Daoy (cell line): ENCODE measurements at places on chromosomes 1 and 21.
A peak's percentile ranks its signal among the peaks of the same experiment; 100 is the strongest.

DNA sequence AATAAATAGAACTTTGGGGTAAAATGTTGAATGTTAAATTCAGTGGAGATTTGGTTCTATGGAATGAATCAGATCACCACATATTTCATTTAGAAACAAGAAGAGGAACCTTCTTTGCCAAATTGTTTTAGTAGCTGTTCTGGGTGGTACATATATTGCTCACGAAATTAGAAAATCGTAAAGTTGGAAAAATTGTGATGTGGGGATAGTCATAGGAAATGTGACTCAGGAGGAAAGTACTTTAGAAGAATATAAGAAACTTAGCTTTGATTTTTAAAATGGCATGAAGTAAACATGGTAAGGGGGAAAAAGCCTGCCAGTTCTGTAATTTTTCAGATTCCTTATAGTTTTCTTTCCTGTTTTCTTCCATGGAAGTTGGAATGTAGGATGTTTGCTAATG lies 27.4 kb downstream of the RRP15 start:
- DNase-seq = no peak

- DNase-seq = no peak
Measured at GRCh38 chr1:32223683-32224082, 1.5 kb downstream of the EIF3I start.

- no peak for DNase-seq
Measured at GRCh38 chr1:17067465-17068240, 13.8 kb upstream of the SDHB start.

DNA sequence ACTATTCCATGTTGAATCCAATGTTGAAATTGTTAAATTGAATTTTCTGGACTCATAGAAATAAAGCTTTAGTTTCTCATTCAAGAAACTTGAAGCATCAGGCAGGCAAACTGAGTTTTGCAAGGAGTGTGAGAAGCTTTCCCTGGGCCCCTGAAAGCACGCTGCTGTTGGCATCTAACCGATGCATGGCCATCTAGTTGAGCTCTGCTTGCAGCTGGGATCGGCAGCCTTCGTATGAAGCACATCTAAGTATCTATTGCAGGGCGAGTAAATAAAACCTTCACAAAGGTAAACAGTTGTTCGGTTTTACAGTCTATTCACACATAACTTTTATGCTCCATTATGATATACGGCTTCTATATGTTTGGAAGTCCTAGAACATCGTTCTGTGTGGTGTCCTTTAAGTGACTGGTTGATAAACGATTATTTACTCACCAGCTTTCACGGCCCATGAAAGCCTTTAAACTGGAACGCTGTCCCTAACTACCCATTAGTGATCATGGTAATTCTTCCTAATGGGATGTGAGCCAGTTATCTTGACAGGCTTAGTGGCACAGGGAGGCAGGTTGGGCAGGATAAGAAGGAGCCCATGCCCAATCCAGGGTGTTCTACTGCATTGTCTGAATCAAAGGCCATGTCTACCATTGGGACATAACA lies 71.7 kb downstream of the SEC16B start:
- no peak for DNase-seq

DNA sequence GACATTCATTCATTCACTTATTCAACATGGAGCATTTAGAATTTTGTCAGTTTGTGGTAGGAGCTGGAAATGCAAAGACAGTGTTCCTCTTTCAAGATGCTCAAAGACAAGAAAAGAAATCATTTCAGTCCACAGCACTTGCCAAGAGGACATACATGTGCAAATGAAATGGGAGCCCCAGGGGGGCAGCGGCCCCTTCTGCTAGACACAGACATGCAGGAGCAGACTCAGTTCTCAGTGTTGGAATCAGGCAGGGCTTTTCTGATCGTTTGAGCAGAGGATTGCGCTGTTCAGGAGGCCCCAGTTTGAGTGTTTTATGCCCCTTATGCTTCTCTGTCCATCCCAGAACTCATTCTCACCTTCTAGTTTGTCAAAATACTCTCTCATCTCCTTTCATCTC lies 35.6 kb upstream of the VASH2 start:
- DNase-seq = no peak

DNA sequence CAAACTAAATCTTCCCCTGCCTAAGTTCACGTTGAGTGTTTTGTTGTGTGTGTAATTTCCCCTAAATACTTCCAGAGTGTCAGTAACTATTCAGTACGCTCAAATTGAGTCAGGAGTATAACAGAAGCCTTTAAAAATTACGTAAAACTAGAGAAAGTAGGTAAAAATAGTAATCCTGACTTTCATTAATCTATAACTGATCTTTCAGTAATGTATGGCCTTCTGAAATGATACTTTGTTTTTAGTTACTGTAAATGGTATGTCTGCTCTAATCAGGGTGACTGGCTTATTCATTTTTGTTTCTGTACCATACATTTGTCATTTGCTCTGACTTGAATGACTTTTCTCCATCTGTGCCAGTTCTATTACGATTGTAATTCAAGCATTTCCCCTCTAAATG lies 29.4 kb downstream of the MIER1 start:
- DNase-seq = no peak

GRCh38 chr21:26614251-26614650 lies 41.2 kb upstream of the CYYR1 start:
- DNase-seq = no peak

- peak; percentile 89 for DNase-seq
Measured at GRCh38 chr1:59020151-59020997, 236.5 kb upstream of the JUN start.

GRCh38 chr1:55868026-55868425 lies 652.9 kb upstream of the USP24 start:
- DNase-seq = no peak

GRCh38 chr1:177526201-177526600 lies 355.4 kb downstream of the BRINP2 start:
- DNase-seq = no peak

GRCh38 chr1:172980456-172980855 lies 70.3 kb downstream of the TNFSF18 start:
- DNase-seq = no peak

- peak; percentile 87 for DNase-seq
Measured at GRCh38 chr1:27366113-27366410, 699 bp downstream of the MAP3K6 start.

DNA sequence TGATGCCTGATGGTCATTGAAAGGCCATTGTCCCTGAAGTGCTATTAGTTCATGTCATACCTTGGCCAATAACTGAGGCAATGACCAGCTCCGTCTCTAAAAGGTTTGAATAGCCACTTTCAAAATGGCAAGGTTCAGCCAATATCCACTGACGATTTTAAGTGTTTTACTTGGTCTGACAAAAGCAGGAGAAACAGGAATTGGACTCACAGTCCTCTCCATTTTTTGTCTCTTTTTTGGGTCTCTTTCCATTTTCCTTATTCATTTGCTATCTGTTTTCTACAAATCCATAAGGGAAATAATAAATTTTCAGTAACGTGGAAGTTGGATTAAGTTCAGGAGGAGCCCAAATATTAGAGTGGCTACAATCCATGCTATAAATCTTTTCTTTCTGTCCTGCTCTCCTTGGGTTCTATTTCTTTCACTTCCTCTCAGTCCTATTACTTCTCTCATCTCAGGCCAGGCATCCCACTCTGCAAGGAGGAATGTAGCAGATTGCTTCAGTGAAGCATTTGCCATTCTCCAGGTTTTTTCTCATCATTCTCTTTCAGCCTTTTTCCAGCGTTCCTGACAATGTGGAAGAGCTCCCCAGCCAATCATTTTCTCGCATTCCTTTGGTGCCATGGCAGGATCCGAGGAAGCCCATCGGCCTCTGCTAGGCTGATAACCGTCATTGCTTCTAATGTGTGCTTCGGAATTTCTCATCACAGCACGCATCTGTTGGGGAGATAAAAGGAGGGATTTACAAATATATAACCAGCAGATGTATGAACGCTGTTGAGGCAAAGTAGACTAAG lies 414.5 kb downstream of the ADGRL2 start:
- DNase-seq = no peak

- DNase-seq = no peak
Measured at GRCh38 chr21:25857308-25858074, 122.7 kb downstream of the GABPA start.

DNA sequence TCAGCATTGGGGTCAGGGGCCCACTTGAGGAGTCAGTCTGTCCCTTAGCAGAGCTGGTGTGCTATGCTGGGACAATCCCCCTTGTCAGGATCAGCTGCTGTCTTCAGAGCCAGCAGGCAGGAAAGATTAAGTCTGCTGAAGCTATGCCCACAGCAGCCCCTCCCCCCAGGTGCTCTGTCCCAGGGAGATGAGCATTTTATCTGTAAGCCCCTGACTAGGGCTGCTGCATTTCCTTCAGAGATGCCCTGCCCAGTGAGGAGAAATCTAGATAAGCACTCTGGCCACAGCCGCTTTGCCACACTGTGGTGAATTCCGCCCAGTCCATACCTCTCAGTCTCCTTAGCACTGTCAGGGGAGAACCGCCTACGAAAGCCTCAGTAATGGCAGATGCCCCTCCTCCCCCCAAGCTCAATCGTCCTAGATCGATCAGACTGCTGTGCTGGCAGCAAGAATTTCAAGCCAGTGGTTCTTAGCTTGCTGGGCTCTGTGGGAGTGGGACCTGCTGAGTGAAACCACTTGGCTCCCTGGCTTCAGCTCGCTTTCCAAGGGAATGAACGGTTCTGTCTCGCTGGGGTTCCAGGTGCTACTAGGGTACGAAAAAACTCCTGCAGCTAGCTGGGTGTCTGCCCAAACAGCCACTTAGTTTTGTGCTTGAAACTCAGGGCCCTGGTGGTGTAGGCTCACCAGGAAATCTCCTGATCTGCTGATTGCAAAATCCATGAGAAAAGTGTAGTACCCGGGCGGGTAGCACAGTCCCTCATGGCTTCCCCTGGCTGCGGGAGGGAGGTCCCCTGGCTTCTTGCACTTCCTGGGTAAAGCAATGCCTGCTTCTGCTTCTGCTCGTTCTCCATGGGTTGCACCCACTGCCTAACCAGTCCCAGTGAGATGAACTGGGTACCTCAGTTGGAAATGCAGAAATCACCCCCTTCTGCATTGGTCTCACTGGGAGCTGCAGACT lies 25.1 kb upstream of the TP53BP2 start:
- DNase-seq = no peak

DNA sequence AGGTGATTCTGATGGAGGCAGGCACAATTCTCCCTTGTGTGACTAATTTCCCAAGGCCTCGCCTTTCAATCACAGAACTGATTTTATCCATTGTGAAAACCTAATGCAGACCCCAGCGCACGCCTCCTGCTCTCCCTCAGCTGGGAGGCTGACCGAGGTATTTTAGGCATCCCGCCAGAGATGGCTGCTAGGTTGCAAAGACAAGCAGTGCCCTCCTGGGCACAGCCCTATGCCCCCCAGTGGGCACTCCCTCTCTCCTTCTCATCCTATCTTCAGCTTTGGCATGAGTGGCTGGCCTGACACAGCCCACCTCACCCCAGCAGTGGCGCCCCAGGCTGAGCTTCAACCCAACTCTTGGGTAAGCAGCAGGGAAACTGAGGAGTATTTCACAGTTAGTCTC lies 24.2 kb upstream of the ZNF648 start:
- no peak for DNase-seq

DNA sequence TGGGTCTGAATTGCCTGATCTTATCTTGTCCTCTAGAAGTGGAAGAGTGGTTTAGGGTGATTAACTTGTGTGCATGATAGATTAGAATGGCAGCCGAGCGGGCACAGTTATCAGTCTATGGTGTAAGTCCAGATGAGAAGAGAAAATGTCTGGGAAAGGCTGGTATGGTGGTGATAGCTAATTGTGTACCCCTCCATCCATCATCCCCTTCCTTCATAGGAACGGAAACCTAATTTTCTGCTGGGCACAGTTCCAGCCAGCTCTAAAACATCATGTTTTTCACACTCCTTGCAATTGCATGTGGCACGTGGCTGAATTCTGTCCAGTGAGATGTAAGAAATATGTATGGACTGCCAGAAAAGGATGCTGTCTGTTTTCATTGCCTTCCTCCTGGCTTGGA lies 40.9 kb upstream of the ZP4 start:
- DNase-seq = no peak

DNA sequence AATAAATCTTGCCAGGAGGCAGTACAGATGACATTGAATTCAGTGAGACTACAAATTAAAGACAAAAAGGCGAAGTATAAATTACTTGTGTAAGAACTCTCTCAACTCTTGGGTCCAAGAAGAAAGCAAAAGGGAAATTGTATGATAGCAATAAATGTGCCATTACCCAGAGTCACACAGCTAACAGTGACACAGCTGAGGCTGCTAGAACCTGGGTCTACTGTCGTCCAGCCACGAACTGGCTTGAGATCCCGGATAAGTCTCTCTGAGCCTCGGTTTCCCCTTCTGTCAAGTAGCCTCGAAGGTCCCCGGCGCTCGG lies 362 bp upstream of the ROR1 start:
- DNase-seq = no peak

DNA sequence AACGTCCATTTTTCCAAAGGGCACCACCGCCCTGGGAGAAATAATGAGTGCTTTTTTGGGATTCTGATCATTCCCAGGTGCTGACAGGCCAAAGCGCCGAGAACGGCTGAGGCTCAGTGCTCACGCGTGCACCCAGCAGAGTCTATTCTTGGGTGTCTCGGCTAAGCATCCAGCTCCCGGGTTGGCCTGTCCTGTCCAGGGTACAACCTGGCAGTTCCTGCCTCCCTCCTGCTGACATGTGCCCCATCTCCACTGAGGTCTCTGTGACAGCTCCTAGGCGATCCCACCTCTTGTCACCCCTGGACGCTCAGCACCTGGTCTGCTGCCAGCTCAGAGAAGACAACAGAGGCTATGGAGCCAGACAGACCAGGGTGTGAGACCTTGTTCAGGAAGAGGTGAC lies 684.5 kb downstream of the PTPRU start:
- DNase-seq = no peak

DNA sequence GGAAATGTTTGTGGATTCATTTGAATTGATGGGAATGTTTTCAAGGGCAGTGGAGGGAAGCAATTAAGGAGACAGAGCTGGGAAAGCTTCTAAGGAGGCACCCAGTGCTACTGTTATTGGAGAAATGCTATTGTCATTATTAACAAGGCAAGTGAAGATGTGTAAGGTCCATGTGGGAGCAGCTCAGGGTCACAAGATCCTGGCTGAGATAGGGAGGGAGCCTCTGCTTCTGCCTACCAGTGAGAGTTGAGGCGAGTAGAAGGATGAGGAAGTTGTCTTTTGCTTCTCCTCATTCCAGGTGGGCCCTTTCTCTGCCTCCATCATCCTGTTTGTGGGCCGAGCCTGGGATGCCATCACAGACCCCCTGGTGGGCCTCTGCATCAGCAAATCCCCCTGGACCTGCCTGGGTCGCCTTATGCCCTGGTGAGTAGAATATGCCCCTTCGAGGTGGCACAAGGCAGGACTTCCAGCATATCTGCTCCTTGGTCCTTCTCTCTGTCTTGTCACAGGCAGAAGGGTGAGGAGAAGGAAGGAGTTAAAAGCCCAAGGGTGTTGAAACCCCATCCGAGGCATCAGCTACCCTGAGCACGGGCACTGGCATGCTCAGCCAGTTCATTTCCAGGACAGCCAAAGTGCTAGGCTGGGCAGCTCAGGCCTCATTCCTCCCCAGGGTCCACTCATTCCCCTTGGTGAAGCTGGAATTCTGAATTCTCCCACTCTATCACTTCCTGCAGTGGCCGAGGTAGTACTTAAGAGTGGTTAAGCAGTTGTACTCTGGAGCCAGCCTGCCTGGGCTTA lies 3.7 kb downstream of the MFSD2A start:
- DNase-seq = no peak
